ENCODE measurements at places on chromosomes 6 and 20.

GRCh38 chr6:52263709-52264540, 19.6 kb upstream of the IL17F start:
- peak; percentile 25 for DNase-seq

DNA sequence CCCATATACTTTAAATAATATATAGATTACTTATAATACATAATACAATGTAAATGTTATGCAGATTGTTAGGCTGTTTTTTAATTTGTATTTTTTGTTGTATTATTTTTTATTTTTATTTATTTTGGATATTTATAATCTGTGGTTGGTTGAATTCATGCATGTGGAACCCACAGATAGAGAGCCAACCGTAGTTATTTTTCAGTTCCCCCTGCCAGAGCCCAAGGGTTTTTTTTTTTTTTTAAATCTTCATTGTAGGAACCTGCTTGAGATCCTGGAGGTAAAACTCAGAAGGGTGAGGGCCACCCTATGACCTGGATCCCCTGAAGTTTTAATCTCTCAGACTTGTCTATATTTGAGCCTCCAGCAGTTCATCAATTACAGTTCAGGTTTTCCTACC, 133.2 kb downstream of the B3GAT2 start:
- no peak for DNase-seq

DNA sequence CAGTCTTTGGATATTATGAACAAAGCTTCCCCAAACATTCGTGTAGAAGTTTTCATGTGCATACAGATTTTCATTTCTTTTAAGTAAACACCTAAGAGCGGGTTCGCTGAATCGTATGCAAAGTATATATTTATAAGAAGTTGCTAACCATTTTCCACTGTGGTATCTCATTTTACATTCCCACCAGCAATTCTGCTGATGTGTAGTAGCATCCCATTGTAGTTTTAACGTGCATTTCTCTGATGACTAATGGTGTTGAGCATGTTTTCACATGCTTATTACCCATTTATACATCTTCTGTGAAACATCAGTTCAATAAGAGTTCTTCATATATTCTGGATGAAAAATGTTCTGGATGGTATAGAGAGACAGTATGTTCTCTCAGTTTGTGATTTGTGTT, 97.4 kb downstream of the IYD start:
- no peak for DNase-seq

DNA sequence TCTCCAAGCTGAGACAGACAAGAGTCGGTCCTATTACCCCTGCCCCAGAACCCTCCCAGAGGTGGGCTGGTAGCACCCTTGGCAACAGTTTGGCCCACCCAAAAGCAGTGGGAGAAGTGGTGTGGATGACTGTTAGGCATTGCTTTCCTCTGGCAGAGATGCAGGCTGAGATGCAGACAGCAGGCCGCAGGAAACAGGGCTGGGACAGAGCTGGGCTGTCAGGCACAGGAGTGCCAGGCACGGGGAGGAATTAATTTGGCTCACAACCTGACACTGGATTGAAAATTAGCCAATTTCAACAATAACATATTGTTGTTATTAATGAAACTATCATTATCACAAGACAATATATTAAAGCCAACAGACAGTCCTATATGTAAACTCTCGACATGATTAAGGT, 15.7 kb upstream of the SIRT5 start:
- no peak for DNase-seq

GRCh38 chr20:17878069-17878911, 90.3 kb downstream of the SNX5 start:
- DNase-seq = no peak

- DNase-seq = no peak
Measured at GRCh38 chr6:4172368-4172767, 37.0 kb upstream of the ECI2 start.

DNA sequence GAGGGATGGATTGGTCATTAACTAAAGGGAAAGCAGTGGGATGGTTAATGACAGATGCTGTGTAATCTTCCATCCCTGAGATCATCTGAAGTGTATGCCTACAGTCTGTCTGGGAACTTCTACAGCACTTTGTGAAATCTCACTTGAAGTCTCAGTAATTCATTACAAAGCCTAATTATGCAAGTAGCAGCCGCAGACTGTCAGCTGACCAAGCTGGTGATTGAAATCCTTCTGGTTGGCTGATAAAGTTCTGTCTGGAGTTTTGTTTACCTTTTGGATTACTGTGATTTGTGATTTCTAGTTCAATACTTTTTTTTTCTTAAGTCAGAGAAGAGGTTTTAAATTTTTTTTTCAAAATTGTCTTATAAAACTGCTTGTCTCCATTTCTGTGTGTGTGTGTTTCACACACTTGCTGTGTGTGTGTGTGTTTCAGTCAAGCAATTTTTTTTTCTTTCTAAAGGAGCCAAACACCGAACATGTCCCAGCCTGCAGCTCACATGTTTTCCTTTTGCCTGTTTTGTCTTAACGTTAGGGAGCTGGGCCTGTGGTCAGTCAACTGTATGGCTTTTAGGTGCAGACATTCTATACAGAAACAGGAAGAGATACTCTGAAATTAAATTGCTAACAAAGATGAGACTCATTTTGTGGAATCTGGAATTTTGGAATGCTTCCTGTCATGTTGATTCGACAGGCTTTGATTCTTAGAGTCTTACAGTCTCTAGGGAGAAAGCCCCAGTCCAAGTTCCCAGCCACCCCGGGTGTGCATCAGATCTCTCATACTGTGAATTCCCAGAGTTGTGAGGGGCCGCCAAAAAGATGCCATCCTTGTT, 28.5 kb upstream of the ADGRF4 start:
- no peak for DNase-seq

- DNase-seq = no peak
Measured at GRCh38 chr6:7106215-7106751, 1.5 kb upstream of the RREB1 start.

DNA sequence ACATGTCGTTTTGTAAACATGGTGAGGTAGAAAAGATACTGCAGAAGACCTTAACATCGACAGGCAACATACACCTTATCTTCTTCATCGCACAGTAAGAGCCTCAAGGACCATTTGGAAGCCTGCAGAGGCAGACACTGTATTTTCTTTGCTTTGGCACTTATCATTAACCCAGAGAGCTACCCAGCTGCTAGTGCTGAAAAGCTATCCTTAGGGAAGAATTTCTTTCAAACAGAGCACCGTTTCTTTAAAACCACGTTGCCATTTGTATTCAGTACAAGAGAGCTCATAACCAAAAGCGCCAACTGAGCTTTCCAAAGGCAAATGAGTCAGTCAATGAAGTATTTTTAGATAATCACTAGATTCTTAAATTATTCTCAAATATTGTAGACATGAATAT, 306.6 kb downstream of the EPM2A start:
- DNase-seq = no peak

GRCh38 chr20:2285613-2286012, 10.2 kb upstream of the TGM3 start:
- no peak for DNase-seq

DNA sequence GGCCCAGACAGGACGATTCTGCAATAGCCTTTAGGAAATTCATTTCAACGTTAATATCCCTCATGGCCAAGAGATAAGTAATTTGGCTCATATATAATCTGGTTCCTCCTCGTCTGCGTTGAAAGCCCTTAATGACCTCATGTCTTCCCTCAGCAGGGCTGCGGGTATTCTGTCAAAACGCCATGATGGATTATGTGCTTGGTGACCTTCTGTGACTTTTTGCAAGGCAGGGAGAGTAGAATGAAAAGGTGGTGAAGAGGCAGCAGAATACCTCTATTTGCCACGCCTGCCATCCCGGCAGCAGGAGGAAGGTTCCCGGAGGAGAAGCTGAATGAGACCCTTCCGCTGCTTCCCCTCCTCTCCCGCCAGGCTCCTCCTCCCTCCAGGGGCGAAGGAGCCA, 41.1 kb upstream of the SPACA1 start:
- DNase-seq = no peak

DNA sequence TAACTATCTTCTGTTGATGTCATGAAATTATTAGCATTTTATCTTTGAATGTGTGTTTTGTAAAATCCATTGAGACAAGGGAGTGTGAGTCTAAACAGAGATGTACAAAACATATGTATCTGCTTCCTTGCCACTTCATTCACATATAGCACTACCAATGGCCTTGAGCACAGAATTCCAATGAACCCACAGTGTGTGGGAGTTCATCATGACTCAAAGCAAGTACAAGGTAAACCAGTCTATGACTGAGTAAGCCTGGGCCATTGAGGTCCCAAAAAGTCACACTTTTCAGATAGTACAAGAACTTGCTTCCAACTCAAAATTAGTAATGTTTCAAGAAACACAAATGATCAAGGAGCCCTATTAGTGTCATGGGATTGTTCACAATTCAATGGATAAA, 218.6 kb downstream of the MANEA start:
- no peak for DNase-seq

DNA sequence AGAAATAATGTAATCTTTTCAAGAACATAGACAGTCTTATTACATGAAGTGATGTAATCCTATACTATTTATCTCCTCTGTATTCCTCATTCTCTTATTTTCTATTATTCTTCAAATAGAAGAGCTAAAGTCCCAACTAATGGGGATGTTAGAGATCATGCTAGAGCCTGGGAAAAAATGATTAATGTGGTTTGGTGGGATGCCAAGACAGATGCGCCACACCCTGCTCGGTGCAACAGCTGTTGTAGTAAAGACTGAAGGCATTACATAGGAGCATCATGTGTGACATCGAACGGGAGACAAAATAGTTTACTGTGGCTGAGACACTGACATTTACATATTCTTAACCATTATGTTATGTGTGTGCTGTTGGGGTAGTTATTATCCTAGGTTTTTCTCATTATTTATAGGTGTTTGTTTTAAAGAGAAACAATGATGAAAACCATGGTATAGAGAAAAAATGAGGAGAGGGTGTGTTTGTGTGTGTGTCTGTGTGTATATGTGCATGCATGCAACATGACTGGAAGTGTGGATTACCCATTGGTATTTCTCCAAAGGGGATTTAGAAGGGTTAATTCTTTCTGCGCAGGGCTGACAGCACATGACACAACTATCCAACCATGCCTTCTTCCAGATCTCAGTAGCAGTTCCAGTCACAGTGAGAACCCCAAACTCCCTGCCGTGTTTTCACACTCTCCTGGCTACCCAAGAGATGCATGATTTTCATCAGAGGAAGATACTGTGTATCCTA, 155.3 kb downstream of the EYA4 start:
- DNase-seq = no peak

GRCh38 chr6:145073811-145074210, 661.5 kb downstream of the EPM2A start:
- no peak for DNase-seq

DNA sequence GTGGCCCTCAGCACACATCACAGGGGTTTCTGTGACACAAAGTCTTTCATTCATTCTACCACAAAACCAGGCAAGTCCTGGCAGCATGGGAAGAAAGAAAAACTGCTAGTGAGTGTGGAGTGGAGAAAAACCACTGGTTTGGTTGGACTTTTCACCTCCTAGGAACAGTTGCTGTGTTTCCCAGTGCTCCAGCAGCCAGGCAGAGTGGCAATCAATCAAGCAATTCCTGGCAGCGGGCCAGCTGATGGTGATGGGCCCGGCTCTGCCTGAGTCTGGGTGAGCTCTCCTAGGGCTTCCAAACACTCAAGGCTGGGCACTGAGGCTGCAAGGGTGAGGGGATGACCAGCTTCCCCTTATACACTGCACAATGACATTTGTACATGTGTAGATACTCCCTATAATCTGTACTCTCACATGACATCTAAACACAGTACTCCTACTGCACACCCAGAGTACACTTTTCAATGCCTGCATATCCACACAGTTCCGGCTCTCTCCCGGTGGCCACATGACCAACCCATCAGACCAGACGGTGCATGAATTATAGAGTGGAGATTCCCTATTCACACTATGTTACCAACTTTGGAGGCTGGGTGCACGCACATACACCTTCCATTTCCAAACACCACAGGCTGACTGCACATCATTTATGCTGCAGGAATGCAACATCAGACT, 156.6 kb downstream of the UNC5CL start:
- no peak for DNase-seq

GRCh38 chr6:107319906-107320530, 139.3 kb downstream of the PDSS2 start:
- DNase-seq = no peak

DNA sequence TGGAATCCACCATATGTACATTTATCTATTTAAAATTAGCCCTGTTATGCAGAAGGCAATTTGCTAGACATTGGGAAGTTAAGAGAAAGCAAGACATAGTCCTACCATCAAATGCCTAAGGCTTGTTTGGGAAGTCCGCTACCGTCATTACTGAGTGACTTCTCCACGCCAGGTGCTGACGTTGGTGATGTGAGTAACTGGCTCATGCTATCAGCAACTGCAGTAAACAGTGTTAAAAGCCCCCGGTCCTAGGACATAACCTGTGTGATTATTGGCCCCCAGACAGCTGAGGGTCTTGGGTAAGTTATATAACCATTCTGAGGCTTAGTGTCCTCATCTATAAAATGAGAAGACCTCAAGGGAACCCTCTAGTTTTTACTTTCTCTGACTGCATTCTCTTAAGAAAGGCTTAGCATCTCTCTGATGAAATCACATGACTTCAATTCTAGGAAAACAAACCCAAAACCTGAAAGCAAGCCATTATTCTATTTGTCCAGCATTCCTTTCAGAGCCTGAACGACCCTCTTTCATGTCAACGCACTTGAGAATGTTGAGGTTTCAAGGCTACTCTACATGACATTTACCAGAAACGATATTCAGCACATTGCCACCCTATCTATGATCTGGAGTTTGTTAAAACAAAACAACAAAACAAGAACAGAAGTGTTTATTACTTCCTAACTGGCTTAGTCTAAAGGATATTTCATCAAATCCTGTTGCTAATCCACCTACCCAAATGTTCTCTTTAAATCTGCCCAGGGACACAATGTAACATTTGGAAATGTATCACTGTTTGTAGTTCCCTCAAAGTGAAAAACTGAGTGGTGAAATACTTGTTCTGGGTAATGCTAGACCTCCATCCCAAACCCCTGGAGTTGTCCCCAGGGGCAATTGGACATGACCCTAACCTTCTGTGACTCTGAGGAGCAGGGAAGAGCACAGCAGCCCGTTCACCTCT, 133.8 kb downstream of the BTBD3 start:
- no peak for DNase-seq

DNA sequence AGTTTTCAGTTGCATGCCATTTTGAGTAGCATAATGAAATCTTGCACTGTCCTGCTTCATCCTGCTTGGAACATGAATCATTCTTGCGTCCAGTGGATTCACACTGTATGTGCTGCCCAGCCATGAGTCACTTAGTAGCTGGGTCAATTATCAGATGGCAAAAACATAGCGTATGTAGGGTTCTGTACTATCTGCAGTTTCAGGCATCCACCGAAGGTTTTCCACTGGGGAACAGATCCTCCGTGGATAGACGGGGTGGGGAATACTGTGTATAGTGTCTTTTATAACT, 61.4 kb downstream of the IL22RA2 start:
- DNase-seq = no peak

DNA sequence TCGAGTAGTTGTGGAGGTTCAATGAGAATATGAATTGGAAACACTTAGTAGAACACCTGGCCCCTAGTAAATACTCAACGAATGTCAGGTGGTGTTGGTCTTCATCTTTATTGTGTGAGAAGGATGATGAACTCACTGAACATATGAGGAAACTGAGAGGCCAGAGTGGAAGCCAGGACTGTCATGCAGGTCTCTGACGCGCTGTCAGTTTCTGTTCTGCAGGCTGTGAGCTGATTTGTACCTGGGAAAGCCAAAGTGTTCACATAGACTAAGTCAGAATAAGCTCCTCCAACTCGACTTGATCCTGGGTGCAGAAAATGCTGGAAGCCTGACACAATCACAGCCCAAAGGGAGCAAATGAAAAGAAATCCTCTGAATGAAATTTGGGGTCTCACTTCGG, 222.2 kb downstream of the LY86 start:
- DNase-seq = no peak
